ENCODE measurements at places on chromosomes 12 and 14.

DNA sequence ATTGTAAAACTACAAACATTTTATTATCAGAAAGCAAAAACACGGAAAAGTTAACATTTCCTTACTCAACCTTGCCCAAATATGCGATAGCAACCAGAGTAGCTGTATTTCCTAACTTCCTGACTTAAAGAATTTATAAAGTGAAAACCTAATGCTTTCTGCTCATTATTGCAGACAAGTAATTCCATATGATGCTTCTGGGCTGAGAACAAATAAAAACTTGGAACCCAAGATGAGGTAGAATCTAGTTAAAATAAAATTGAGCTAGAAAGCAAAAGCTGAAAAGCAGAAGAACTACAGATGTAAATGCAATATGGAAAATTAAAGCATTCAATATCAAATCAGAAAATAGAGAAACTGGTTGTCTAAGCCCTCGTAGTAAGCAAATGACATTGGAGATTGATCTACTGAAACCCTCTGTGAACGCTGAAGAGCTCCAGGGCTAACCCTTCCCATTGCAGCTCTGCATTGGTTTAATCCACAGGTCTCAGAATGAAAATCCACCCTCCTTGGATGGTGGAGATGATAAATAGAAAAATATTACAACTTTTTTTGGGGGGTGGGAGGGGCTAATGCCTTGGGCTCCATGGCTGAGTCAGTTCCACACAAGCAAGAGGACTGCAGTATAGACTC is 40.7 kb downstream of the CORO1C start:
- DNase-seq: no peak

DNA sequence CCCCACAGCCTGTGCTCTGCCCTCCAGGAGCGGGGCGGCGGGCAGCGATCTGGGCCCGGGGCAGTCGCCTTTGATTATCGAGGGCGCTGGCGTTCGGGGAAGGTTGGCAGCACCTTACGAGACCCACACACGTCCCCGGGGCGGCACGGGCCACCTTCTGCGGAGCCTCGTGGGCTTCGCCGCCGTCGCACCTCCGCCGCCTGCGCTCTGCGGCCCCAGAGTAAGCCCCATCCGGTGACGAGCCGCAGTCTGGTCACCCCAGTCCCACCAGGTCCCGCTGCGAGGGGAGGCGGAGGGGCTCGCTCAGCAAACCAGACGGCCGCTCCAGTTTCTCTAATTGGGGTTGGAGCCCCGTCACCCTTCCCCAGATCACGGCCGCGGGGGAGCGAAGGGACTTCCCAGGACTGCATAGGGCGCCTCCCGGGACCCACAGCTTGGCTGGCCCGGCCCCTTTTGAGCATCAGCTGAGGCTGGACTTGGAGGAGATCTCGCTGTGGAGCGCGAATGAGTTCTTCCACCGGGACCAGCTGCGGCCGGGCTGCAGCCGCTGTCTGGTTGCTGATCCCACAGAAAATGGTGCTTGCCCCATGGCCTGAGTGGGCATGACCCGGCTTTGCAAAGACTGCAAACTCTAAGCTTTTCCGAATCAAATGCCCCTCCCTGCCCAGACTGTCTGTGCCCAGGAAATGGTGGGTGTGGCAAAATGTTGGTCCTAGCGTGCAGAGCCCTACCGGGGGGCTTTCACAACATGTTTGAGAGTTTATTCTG is 560 bp downstream of the LGALS3 start:
- DNase-seq: peak; percentile 51

DNA sequence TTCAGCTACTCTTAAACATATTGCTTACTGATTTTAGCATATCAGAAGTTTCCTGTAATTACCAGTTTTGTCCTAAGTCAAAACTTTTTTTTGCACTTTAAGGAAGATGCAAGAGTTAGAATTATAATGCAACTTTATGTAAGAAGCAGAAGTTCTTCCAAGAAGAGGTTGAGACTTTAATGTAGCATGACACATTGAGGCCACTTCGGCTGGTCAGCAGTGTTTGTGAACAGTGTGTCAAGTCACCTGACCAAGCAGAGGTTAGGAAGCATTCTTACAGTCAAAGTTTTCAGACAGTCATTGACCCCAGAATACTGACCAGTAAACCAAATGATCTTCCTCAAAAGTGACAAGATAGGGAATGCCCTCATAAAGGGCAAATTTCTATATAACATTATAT is 15.2 kb downstream of the FGFR1OP2 start:
- no peak for DNase-seq

GRCh38 chr12:64706857-64707256 is 52.3 kb downstream of the GNS start:
- no peak for DNase-seq

- DNase-seq: no peak
These were observed 141.4 kb downstream of the MYRFL start for GRCh38 chr12:69966409-69966808.

GRCh38 chr12:124403273-124403672 is 108.4 kb downstream of the RFLNA start:
- peak; percentile 89 for DNase-seq

DNA sequence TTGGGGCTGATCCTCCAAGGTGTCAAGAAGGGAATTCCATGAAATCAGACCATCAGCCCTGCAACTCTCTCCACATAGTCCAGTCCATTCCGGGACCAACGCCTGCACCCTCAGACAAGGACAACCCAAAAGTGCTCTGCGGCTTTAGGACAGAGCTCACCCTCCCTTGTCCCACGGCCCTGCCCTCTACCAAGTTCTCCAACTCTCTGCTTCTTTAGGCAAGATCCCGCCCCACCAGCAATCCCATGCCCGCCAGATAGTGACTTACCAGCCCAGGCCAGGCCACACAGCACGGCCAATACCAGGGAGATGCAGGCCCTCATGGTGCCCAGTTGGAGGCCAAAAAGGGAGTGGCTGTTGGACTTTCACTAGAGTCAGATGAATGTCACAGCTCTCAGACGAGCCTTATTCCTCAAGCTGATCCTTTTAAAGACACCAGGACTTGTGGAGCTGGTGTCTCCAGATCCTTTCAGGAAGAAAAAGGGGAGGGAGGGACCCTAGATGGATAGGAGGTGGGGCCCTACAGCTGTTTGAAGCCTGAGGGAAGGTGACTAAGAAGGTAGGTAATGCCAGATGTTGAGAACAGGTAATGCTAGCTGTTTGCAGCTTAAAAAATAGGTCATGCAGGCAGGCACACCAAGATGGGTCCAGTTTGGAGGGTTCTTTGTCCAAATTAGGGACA is at the start of gene ENDOU:
TSS of gene ENDOU (minus strand) at position 400 of the 682 bp plus-strand sequence. CDS start at position 323, 77 bp downstream.
- no peak for DNase-seq

DNA sequence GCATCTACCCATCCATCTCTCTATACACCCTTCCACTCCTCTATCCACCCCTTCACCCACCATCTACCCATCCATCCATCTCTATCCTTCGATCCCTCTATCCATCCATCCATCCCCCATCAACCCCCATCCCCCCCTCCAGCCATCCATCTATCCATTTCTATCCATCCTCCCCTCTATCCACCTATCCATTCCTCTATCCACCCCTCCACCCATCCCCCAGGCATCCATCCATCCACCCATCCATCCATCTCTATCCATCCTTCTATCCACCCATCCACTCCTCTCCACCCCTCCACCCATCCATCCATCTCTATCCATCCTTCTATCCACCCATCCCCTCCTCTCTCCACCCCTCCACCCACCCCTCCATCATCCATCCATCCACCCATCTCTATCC is 17.5 kb upstream of the GPR132 start:
- no peak for DNase-seq

DNA sequence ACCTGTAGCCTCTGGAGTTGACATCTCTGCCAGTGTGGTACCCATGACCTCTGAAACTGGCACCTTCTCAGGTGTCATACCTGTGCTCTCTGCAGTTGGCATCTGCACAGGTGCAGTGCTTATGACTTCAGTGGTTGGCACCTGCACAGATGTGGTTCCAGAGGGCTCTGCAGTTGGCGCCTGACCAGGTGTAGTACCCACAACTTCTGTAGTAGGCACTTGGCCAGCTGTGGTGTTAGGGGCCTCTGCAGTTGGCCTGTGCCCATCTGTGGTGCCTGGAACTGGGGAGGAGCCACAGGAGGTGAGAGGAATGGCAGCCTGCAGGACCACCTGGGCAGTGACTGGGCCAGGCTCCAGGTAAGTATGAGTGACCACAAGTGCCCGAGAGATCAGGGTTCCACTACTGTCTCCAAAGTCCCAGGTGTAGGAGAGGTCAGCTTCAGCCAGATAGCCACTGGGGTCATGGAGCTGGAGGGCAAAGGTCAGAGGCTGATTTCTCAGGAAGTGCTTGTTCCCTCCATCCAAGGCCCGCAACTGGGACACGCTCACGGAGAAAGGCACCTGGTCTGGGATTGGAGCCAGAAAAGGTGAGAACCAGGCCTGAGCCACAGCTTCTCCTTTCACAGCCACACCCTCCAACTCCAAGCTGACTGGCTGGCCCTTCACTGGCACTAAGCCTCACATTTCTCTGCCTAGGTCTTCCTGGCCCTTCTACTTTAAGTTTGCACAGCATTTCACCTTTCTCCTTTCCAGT is 8.6 kb downstream of the PMEL start:
- DNase-seq: no peak

DNA sequence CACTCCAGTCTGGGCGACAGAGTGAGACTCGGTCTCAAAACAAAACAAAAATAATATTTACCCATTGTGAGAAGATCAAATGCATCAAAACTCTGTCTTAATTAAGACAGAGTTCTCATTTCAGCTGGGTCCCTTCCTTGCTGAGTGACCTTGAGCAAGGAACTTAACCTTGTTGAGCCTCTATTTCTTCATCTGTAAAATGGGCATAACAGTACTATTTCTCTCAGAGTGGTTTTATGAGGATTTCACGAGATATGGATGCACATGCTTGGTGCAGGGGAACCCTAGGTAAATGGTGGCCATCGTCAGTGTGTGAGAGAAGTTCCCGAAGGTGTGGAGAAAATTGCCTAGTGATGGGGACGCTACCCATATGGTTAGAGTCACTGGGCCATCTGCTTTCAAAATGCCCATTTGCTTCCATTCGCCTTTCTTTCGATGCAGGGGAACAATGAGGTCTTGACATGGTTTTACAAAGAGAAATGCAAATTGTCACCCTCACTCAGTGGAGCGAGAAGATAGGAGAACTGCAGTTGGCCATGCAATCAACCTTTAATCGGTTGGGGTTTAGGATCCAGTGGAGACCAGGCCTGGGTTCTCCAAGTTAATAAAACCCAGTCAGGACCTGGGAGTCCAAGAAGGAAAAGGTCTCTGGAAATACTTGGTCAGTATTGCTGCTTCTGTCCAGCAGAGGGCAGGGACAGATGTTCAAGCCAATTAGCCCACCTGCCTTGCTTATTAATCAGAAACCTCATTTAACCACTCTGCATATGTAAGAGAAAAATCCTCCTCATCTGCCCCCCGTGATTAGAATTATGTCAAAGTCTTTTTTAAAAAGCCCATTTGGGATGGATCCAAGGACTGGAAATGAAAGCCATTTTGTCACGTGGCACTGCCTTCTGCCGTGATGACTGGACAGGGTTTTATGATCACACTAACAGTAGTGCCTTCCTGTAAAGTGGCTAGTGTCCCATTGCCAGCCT is 37.2 kb downstream of the CFAP251 start:
- no peak for DNase-seq

Measured in adrenal gland (tissue), 19 donors.